Bladder microvascular endothelial cell (primary cell): ENCODE measurements at places on chromosomes 11 and 22. TPM values are rescaled to one million over a fixed set of nuclear protein-coding genes. Genes with fewer than 3 reads are reported as not detected.

MMP27 gene
- not detected in 2 replicates for total RNA-seq

OTOG gene
- not detected in 2 replicates for total RNA-seq

IL10RA gene
- under 0.01 TPM in 1 of 2 replicates, not detected in the other for total RNA-seq

TSPO gene
- 219 and 415 TPM in 2 replicates for total RNA-seq

MMP10 gene
- 2.1 and 22.0 TPM in 2 replicates for total RNA-seq
